ENCODE measurements at places on chromosomes 7 and 10. TPM values are rescaled to one million over a fixed set of nuclear protein-coding genes. Genes with fewer than 3 reads are reported as not detected.

- DNase-seq = no peak
Measured at GRCh38 chr10:68668972-68669371, 52.1 kb upstream of the CCAR1 start.

DNA sequence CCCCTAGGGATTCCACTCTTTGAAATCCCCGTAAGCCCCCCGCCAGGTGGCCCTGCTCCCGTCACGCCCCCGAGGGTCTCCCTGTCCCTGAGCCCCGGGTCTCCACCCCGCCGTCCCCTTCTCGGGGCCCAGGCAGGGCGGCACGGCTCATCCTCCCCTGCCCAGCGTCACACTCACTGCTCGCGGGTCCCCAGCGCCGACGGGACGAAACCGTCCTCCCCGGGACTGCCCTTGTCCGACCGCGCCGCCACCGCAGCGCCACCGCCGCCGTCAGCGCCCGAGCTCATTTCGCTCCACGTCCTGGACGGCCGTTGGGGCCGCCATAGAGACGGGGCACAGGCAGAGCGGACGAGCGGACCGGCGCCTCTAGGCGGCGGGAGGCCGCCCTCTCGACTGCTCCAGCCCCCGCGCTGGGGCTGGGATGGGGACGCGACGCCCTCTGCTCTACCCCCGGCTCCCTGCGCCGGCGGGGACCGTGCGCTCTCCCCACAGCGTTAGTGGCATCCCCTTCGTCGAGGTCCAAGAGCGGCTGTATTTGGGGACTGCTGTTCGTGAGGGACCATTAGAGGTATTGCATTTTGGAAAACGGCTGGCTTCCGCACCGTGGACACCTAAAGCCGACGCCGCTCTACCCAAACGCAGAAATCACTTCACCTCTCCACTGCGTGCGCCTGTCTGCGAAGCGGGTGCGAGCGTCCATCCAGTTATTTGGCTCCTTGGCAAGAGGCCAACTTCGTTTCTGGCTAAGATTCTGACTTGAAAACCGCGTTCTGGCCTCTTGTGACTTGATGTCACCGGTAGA lies at the start of gene EEF1AKMT2:
Gene EEF1AKMT2, minus strand, starts transcription at position 341 of the 802 bp plus-strand sequence. Its CDS starts 54 bp downstream, at position 287.
- DNase-seq = peak; percentile 83

GRCh38 chr10:78433766-78434535 lies 400.3 kb downstream of the RPS24 start:
- DNase-seq = no peak

DNA sequence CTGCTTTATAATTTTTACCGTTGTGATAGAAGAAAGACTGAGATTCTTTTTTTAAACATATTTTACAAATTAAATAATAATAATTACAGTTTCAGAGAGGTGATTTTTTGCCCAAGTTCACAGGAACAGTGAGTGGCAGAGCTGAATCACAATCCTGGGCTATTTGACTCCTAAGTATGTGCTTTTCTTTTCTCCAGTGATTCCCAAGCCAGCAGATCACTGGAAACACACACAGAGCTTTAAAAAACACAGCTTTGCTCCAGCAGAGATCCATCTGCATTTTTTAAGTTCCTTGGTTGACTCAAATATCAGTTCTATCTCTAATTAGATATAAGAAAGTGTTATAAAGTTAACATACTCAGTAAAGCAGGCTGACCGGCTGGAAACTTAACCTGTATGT lies 69.0 kb downstream of the AHR start:
- peak; percentile 25 for DNase-seq

DNA sequence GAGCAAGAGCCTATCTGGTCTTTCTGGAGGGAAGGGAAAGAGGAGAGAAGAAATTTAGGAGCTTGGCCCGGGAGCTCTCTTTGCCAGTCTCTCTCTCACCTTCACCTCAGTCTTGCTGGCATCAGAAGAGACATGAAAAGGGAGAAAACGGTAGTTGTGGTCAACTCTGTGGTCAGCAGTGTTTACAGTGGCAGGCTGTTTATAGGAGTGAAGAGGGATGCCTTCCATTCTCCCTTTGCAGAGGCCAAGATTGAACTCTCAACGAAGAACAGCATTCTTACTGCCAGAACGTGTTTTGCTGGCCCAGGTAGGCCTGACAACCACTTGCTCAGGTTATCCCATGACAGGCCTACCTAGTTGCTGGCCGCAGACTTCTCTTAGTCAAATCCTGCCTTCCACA lies 133.3 kb downstream of the CCDC3 start:
- no peak for DNase-seq

- DNase-seq = peak; percentile 29
Measured at GRCh38 chr10:17756557-17757217, 4.7 kb downstream of the TMEM236 start.

DNA sequence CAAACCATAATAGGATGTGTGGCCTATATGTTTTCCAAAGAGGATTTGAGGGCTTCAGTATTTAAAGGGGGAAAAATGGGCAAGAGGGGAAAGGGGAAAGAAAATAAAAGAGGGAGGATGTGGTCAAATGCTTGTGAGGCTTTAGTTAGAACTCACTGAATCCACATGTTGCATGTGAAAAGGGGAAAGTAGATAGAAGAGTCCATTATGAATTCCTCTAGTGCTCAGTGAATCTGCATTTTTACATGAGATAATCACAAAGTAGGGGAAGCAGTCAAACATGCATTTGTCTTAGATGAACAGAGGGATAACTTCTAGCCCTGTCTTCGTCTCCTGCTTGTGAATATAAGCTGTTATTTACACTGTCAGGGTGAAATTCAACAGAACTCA lies 24.6 kb upstream of the AKAP9 start:
- no peak for DNase-seq

The ALOX5 gene
- total RNA-seq = not detected

GRCh38 chr7:87413029-87413428 lies 62.5 kb downstream of the ABCB4 start:
- DNase-seq = peak; percentile 91

DNA sequence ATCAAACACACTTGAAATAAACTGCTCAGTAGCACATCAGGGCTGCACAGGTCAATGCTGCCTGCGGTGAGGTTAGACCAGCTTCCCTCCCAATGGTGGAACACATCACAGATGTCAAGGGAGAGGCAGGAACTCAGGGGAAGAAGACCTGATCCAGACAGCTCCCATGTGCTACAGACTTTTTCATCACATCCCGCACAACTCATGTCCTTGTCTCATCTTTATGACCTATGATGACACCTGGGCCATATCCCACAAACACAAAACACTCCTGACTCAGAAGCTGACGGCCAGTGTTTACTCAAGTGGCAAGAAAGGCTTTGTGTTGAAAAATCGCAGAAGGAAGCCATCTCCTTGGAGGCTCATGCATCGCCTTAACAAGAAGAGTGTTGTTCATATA lies 91.6 kb downstream of the HTR5A start:
- DNase-seq = no peak

GRCh38 chr10:120365872-120366271 lies 91.2 kb upstream of the PLPP4 start:
- peak; percentile 6 for DNase-seq

GRCh38 chr7:13097499-13097898 lies 410.1 kb downstream of the ARL4A start:
- DNase-seq = no peak

The SPDYE8 gene
- total RNA-seq = not detected

DNA sequence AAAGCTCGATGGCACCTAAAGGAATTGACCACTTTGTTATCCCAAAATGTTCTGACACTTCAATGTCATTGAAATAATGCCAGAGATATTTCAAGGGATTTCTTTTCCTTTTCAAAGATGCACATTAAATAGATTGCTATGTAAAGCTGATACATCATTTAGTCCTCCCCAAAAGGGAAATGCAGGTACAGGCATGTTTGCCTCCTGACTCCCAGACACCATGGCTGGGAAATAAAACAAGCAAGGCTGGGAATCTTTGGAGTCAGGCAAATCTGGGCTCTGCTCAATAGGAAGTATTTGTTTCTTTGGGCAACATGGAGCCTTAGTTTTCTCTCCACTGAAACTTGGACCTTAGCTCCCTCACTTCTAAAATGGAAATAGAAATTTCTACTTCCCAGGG lies 230.8 kb upstream of the LRRTM3 start:
- no peak for DNase-seq

The TFPI2 gene
- 97.3 TPM for total RNA-seq

- DNase-seq = no peak
Measured at GRCh38 chr10:84395581-84395980, 67.2 kb downstream of the CCSER2 start.

DNA sequence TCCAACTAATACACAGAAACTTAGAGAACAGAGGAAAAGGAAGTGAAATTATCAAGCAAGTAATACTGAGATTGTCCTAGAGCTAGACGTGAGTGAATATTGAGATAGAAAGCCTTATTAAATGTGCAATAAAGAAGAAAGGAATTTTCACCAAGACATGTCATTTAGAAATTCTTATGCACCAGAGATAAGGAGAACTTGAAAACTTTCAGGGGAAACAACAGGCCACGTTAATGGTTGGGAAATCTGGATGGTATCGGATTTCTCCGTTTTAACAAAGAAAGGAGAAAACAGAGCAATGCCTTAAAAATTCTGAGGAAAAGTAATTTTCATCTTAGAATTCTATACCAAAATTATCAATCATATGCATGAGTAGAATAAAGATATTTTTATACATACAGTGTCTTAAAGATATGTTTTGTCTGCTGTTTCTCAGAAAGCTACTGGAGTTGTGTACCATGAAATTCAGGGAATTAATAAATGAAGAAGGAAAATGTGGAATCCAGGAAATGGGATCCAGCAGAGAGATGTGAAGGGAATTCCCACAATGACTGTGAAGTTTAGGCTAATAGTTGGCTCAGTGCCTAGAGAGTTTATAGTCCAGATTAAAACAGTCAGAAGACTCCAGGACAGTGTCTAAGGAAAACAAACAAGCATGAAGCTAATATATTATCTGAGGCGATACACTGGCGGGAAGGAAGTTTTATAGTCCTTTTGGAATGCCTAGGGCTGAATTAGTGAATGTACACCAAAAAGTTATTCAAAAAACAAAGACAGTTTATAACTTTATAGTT lies 159.5 kb downstream of the PPP1R9A start:
- DNase-seq = peak; percentile 26

GRCh38 chr10:13651969-13652720 lies 65.4 kb downstream of the PRPF18 start:
- no peak for DNase-seq

The HNRNPF gene
- total RNA-seq = 66.2 TPM

DNA sequence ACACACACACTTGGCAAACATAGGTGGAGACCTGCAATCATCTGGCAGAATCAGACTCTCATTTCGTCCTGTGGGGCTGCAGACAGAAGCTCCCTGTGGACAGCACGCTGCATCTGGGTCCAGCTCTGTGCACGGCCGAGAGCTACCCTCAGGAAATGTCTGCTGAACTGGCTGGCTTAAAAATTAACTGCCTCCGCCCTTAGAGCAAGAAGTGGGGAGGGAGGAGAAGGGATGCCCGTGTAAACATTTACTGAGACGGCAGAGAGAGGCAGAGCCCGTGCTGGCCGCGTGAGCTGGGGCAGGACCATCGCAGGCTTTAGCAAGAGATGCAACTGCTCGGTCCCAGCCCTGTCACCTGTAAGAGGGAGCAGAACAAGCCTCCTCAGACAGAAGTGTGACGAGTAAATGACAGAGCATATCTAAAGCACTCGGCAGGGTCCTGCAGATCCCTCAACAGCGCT lies 81.8 kb downstream of the TNS3 start:
- DNase-seq = no peak

The NUTM2B gene
- 0.09 TPM for total RNA-seq

DNA sequence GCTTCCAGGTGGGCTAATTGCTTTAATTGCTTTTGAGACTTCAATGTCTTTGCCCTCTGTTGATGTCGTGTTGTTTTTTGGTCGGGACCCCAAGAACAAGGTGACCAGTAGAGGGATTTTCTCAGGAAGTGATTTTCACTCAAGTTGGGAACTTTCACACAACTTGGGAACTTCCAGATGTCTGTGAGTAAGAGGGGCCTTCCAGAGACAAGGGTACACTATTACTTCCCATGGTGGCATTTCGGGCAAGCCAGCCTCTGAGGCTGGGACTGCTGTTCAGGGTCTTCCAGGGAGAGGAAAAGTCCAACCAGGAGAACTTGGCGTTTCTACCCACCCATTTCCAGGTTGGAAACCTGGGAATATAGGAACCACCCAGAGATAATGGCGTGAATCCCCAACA lies 170.0 kb upstream of the CDCA7L start:
- DNase-seq = no peak

GRCh38 chr10:82252081-82252480 lies 377.1 kb downstream of the NRG3 start:
- peak; percentile 3 for DNase-seq

DNA sequence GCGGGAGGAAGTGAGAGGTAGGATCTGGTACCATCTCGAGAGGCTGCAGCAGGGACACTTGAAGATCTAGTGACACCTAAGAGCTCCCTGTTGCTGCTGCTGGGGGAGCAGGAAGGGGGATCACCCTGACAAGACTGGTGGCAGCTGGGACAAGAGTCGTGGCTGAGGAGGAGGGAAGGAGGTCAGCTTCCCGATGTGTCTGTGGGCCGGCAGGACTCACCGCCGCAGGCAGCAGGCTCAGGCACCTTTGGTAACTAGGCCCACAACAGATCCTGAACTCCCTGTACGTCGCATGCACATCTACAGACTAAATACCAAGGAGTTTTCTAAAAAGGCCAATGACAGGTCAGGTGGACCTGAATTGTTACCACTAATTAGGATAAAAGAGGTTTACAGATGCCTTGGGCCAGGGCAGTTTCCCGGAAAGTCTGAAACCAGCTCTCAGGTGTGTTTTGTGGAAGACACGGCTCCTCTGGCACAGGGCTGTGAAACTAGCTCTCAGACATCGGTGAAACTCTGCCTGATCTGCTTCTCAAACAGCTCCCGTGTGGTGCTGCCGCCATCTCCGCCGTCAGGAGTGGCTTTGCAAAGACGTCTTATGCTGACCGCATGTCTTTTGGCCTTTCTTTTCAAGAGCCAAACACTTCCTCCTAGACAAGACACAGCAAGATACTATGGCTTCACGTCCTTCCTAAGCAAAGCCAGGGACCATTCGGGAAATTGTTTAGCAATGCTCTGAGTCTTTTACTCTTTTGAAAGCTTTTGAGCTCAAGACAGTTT lies 609.7 kb downstream of the PTPRN2 start:
- DNase-seq = no peak

GRCh38 chr10:80945264-80945880 lies 407.7 kb downstream of the SH2D4B start:
- DNase-seq = no peak

DNA sequence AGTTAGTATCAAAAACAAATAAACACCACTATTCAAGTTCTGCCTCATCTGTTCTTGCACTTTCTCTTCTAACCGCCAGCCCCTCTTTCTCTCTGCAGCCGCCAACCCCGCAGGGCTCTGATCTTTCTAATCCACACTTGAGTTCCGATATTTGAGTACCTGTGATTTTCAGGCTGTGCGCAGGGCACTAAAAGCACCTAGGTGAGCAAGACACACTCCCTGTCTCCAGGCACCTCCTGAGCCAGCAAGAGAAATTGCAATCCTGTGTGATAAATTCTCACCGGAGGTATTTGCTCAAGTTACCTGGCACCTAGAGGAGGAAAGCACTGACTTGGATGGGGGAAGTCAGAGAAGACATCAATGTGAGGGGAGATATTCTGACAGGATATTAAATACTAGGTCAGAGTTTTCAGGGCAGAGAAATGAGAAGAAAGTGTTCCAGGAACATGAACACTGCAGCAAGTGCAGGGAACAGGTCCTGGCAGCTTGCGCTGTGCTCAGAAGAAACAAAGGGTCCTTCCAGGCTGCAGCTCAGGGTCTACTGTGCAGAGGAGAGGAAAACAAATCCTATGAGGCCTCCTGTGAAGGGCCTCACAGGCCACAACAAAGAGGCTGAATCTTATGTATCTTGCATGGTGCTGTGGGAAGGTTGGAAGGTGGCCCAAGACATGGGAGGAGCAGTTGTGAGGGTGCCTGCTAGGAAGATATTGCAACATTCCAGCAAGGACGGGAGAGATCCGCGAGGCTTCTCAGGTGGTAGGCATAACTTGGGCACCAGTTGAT lies 568.7 kb upstream of the MGMT start:
- DNase-seq = no peak

- DNase-seq = peak; percentile 40
Measured at GRCh38 chr7:20290505-20291111, 40.1 kb upstream of the ITGB8 start.

Measured in fibroblast of the aortic adventitia (primary cell).